ENCODE measurements at places on chromosomes 3 and 15.

GRCh38 chr3:62373714-62374333 lies 474 bp upstream of the FEZF2 start:
- DNase-seq, result no peak

DNA sequence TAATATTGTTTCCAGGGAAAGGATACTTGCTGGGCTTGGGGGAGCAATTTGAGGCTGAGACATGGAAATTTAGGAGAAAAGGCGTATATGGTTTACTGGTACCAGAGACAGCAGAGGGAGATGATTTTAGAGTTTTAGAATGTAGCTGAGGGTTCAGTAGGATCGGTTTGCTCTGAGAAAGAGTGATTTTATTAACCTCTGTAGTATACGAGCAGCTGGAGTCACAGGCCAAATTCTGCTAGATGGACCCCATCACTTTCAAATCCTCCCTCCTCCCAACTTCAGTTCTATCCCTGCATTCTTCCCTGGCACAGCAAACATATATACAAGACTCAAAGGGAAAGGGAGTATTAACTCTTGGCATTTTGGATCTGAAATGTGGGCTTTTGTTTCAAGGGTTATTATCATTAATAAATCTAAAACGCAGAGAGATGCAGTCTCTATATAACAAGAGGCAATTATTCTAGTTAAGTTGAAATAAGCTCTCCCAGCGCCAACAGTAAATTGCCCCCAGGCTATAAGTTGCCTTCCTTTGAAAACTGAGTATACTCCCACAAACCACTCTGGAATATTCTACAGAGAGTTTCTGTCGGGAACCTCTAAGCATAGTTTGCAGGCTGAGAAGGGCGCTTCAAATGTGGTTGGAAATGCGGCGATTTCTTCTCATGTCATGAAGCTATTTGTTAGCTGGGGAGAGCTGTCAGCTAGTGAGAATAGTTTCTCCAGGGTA lies 5.4 kb downstream of the CRABP1 start:
- no peak for DNase-seq

- no peak for DNase-seq
These were observed 118.2 kb upstream of the GOLIM4 start for GRCh38 chr3:168213920-168214319.

- peak; percentile 73 for DNase-seq
These were observed 58.9 kb downstream of the MYO1E start for GRCh38 chr15:59313641-59314332.

DNA sequence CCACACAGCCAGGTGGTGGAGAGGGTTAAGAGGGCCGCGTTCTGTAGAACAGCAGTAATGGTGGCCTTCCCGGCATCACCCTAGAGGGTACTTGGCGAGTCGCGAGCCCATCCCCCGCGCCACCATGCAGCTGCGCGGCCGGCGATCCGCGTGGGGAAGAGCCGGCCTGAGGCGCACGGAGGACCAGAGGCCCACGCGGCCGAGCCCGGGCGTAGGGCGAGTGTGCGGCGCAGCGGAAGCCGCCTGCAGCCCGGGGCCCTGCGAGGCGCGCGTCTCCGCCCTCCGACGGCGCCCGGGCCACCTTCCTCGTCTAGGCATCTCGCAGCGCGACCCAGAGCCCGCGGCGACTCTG lies 423 bp downstream of the TKT start:
- DNase-seq, result no peak
